CD4-positive, alpha-beta T cell (primary cell): ENCODE measurements at places on chromosomes 7 and 10.

DNA sequence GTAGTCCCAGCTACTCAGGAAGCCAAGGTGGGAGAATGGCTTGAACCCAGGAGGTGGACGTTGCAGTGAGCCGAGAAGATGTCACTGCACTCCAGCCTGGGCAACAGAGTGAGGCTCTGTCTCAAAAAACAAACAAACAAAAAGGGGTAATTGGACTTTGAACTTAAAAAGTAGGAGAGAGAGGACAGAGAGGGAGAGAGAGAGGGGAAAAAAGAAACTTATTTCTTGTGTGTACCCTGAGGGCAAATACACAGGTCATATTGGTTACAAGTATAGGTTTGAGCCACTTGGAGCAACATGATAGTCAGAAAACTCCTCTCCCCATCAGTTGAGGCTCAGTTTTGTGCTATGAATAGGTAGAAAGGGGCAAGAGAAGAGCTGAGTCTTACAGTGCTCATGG is 42.8 kb upstream of the CCDC7 start:
- DNase-seq, result no peak

- no peak for DNase-seq
Observed at GRCh38 chr7:30411173-30411572, 67.4 kb downstream of the NOD1 start.

GRCh38 chr7:8206956-8207355 is 55.0 kb downstream of the ICA1 start:
- DNase-seq, result no peak

GRCh38 chr7:80459776-80460510 is 51.9 kb downstream of the GNAT3 start:
- no peak for DNase-seq

DNA sequence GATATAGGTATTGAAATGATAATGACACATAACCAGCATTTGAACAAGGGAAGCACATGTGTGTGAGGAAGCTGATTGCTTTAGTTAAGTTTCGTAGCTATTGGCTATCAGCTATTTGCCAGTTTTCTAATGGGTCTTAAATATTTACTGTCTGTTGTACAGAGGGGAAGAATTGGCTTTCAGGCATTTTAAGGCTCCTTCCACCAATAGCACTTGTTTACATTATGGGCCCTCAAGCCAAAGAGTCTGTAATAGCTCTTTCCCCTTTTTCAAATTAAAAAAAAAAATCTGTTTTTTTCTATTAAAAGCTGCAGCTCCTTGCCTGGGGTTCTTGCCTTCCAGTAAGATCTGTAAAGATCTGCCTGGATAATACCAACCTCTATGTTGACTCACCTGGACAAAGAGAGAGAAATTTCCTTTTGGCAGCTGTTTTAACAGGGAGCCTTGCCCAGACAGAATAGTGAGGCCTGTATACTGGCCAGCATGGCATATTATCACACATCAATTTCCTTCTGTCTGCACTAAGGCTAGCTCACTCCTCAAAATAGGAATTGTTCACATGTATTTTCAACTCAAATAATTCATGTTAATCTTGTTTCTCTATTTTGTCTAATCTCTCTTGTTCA is 104.7 kb upstream of the LRGUK start:
- no peak for DNase-seq

DNA sequence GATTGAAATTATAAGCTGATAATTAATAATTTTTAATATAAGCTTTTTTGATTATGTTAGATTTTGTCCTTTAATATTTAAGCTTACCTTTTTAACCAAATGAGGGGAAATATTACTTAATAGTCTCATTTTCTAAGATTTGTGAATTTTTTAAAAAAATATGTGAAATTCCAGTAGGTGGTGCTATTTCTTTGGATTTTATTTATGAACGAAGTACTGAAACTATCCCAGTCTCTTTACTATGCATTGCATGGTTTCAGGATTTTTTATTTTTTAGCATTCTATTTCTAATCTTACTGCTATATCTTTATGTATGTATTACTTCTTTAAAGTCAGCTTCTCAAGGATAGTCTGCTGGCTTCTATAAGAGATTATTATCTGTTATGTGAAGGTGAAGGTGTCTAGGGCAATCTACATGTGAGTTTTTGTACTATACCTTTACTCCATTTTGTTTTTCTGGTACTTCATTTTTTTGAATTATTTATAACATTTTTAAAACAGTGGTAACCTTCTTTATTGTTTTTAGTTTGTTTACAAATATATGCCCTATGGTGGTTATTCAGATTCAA is 78.3 kb downstream of the ATRNL1 start:
- DNase-seq, result no peak

- no peak for DNase-seq
Observed at GRCh38 chr7:157474685-157475084, 137.9 kb downstream of the DNAJB6 start.

- DNase-seq, result no peak
Observed at GRCh38 chr10:72425133-72425532, 70.4 kb upstream of the DNAJB12 start.

GRCh38 chr10:121597504-121598262 is 561 bp downstream of the FGFR2 start:
- DNase-seq, result no peak

GRCh38 chr10:6840766-6841165 is 260.7 kb upstream of the PRKCQ start:
- no peak for DNase-seq

GRCh38 chr10:128280271-128280670 is 154.0 kb upstream of the MKI67 start:
- no peak for DNase-seq

DNA sequence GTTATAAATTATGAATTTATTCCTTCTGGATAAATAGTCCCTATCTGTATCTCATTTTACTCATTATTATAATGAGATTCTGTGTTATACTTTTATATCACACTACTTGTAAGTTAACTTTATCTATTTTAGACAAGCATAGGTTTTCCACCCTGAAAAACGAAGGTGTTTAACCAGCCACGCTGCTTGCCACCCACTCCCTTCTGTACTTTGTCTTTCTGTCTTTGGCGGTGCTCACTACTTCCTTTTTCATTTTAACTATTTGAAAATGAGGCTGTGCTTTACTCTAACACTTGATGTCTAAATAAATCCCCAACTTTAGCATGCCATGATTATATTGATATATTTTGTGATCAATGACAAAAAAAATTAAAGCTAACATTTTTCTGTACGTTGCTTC is 952.9 kb downstream of the DNAJB9 start:
- DNase-seq, result no peak

GRCh38 chr10:132372516-132373095 is 24.4 kb upstream of the PWWP2B start:
- DNase-seq, result no peak

GRCh38 chr10:35946556-35946955 is 304.5 kb upstream of the FZD8 start:
- no peak for DNase-seq

DNA sequence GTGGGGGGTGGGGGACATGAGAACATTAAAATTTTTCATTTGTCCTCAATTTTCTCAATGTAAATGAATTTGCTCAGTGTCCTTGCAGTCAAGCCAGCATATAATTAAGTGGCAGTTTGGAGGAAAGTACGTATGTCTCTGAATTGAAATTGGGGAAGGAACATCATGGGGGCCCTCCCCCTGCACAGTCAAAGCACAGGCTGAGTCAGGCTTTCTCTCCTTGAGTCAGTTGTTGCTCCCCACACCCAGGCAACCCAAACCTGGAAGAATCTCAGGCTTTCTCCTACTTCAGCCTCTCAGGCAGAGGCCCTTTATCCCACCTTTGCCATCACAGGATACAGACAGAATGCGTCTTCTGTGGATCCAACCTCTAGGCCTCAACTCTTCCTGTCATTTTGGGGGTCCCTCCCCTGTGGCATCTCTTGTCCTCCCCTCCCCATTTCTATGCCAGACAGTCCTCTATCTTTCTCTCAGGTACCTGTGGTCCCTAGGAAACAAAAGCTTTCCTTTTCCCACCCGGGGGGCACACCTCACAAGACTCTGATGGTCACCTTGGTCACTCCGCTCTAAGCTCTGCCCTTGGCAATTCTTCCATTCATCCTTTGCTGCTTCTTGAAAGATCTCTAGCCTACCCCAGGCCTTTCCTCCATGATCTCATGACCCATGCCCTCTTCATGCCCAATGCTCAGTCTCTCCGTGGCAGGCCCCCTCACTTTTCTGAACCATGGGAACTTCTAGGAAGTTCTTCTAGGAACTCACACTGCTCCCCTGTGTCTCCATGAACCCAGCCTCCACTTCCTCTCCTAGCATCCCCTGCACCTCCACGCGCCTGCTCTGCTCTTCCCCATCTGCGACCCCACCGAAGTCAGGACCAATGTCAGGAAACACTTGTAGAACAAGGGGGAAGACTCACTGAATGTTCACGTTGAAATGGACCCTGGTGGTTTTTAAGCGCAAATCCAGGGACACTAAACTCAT is 40.4 kb downstream of the CREB3L2 start:
- DNase-seq, result no peak

- no peak for DNase-seq
Observed at GRCh38 chr10:7787150-7787856, 490 bp downstream of the KIN start.
